ENCODE measurements at places on chromosomes 16 and 17.

GRCh38 chr17:72946156-72946555, 146.3 kb downstream of the SLC39A11 start:
- no peak for DNase-seq

GRCh38 chr17:72782985-72783701, 309.3 kb downstream of the SLC39A11 start:
- DNase-seq = no peak

DNA sequence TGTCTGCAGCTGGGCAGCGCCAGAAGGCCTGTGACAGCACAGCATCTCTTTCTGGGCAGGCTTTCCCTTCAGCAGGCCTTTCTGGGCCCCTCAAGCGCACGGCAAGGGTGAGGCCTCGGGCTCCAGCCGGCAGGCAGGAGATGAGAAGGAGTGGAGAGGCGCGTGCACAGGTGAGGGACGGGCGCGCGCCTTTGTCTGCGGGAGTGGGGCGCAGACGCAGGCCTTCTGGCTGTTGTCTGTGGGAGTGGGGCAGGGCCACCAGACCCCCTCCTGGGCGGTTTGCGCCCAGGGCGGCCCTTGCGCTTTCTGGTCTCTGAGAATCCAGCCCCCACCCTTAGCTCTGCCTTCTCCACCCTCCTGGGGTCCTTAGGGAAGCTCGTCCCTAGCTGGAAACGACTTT, 6.5 kb downstream of the ZNF205 start:
- DNase-seq = no peak

DNA sequence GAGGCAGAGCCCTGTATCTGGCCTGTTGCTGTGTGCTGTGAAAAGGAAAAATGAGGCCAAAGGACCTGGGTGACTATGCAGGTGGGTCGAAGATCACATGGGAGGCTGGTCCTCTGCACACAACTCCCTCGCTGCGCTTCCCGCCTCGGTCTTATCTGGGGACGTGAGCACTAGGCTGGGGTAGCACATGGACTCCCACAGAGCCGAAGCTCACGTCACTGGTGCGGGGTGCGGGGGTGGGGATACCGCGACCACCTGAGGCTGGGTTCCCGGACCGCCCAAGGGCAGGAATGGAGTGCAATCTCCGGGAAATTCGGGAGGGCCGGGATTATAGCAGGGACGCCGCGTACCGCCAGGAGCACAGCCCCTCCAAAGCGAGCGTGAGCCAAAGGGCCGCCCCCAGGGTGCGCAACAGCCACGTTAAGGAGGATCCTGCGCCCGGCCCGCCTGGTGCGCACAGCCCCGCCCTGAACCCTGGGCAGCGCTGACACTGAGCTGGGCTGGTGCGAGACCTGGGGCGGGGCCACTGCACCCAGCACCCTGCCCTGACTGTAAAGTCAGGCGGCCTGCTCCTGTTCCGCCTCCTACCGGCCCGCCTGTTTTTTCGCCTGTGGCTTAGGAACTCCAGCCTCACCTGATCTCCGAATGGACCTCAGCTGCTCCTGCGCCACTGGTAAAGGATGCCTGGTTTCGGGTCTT, 4.8 kb downstream of the MT1A start:
- DNase-seq = no peak

- no peak for DNase-seq
These were observed 234.6 kb downstream of the TMEM114 start for GRCh38 chr16:8355675-8356074.

Data from fibroblast of skin of right biceps (primary cell).